ENCODE measurements at places on chromosomes 2 and 18.

- H3K27me3 ChIP-seq, result no peaks in the 10 kb centered on the region
- no peak overlapping the region for H3K27ac ChIP-seq
- DNase-seq, result no peak
- no peaks in the 10 kb centered on the region for H3K4me1 ChIP-seq
- no peak overlapping the region for H3K4me3 ChIP-seq
- H3K36me3 ChIP-seq, result no peaks in the 10 kb centered on the region
These were observed 64.5 kb upstream of the ADAM23 start for GRCh38 chr2:206378835-206379234.

DNA sequence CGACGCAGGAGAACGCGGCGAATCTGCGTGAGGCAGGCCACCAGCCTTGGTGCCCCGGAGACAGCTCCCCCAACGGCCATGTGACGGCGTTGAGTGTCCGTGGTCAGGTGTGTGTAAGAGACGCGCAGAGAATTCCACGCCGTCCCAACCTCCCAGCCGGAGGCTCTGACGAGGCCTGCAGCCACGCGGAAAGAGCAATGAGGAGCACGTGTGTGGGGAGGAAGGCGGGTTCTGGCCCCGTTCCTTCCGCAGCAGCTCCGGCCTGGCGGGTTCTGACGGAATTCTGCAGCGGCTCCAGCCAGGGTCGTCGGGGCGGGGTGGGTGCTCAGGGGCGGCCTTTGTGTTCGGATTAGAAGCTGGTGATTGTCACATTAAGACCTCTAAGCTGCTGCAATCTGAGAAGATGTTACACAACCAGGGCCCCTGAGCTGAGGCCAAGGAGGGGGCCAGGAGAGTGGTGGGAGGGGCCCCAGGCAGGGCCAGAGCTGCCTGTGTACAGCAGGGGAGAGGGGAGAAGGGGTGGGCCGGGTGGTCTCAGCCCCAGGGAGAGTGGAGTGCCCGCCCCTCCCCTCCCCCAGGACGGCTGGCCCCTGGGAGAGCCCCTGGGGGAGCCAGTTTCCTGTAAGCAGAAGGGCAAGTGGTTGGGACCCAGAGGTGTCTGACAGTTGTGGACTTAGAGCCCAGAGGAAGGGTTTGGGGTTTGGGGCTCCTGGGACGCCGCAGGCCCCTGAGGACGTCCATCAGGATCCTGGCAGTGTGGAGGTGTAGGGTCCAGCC is 5.1 kb upstream of the GAL3ST2 start:
- peak; percentile 39 for DNase-seq
- no peak overlapping the region for H3K27ac ChIP-seq
- H3K36me3 ChIP-seq, result peaks cover 5% of the 10 kb centered on the region
- peaks cover 4% of the 10 kb centered on the region for H3K4me1 ChIP-seq
- H3K27me3 ChIP-seq, result peaks cover 66% of the 10 kb centered on the region

DNA sequence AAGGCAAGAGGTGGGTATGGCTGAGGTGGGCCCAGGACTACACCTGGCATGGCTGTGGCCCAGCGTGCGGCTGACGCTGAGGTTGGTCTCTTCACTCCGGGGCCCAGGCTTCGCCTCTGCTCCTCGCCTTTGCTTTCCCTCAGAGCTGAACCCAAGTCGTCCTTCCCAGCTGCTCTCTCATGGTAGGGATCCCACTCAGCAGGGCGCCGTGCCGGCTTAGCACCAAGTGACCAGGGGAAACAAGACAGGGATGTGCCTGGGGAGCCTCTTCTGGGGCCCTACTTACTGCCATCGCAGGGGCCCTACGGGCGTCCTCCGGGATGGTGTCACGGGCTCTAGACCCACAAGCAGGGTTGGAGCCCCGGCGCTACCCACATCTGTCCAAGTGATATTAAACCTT is 138.1 kb upstream of the ALKAL2 start:
- no peak for DNase-seq
- no peaks in the 10 kb centered on the region for H3K4me1 ChIP-seq
- no peaks in the 10 kb centered on the region for H3K36me3 ChIP-seq
- H3K4me3 ChIP-seq, result no peak overlapping the region
- H3K27me3 ChIP-seq, result no peaks in the 10 kb centered on the region

DNA sequence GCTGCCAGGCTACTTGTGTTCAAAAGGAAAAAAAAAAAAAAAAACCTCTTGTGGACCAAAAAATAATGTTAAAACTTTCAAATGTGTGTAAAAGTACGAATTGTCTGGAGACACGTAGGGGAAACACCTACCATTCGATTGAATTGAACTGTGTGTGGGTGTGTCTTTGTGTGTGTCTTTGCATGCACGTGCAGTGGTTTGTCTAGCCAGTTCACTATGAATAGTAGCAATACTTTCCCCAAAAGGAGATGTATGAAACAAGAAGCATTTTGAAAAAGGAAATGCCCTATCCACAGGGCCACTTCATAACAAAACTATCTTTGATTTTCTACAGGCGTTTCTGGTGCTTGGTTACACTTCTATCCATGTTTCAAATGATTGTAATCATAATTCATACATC is 186.8 kb downstream of the RPRM start:
- H3K4me3 ChIP-seq, result no peak overlapping the region
- H3K4me1 ChIP-seq, result no peaks in the 10 kb centered on the region
- DNase-seq, result no peak
- H3K27me3 ChIP-seq, result no peaks in the 10 kb centered on the region
- no peak overlapping the region for H3K27ac ChIP-seq

DNA sequence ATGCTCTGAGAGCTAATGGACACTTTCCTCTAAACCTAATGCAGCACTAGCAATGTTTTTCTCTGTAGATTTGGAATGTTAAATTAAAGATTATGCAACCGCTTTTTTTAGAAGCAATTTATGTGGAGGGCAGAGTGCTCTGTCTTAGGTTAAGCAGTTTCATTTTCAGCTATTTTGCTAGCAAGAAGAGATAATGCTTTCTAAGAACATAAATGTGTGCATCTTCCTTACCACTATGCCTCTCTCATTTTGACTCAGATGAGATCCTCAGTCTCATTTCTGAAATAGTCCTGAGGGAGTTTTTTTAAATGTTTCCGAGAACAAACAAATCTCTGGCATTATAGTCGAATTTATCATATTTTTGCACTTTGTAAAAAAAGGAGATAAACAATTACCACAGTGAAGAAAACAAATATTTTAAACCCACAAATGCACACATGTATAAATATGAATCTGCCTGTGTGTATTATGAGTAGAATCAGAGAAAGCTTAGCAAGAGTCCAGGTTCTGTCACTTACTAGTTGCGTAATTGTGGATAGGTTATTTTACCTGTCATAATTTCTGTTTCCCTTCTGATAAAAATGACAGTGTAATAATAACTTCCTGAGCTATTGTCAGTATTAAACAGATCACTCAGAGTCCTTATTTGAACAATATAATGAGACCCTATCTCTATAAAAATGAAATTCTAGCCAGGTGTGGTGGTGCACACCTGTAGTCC is 207.7 kb upstream of the CRIM1 start:
- H3K27ac ChIP-seq, result no peak overlapping the region
- no peaks in the 10 kb centered on the region for H3K36me3 ChIP-seq
- no peak overlapping the region for H3K4me3 ChIP-seq
- H3K4me1 ChIP-seq, result no peaks in the 10 kb centered on the region

GRCh38 chr2:71409611-71410010 is 43.8 kb upstream of the DYSF start:
- no peak overlapping the region for H3K4me3 ChIP-seq
- H3K4me1 ChIP-seq, result no peaks in the 10 kb centered on the region
- no peaks in the 10 kb centered on the region for H3K27me3 ChIP-seq
- DNase-seq, result no peak

GRCh38 chr2:178225006-178225805 is 30.9 kb downstream of the OSBPL6 start:
- no peaks in the 10 kb centered on the region for H3K27me3 ChIP-seq
- no peaks in the 10 kb centered on the region for H3K36me3 ChIP-seq
- H3K4me3 ChIP-seq, result no peak overlapping the region
- no peak overlapping the region for H3K27ac ChIP-seq

- no peak overlapping the region for H3K27ac ChIP-seq
- no peaks in the 10 kb centered on the region for H3K27me3 ChIP-seq
- no peak for DNase-seq
- peaks cover 19% of the 10 kb centered on the region for H3K36me3 ChIP-seq
These were observed 10.2 kb downstream of the SP3 start for GRCh38 chr2:173955004-173955403.

DNA sequence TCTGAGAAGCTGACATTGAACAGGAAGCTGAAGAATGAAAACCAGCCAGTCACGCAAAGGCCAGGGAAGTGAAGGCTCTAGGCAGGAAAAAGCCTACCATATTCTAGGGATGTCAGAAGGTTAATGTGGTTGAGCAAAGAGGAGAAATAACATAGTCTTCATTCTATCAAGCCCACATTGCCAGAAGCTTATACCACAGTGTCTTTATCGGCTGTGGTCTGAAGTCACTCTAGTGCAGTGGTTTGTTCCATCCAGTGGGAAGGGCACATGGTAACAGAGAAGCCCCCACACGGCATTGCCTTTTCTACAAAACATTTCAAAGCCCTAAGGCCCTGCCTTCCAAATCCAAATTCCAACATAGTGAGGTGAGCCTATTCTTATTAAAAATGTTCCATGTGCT is 311.3 kb downstream of the TNS1 start:
- DNase-seq, result no peak
- H3K36me3 ChIP-seq, result no peaks in the 10 kb centered on the region
- H3K27me3 ChIP-seq, result no peaks in the 10 kb centered on the region
- H3K4me3 ChIP-seq, result no peak overlapping the region
- no peaks in the 10 kb centered on the region for H3K4me1 ChIP-seq

GRCh38 chr18:832085-832681 is 20.1 kb upstream of the YES1 start:
- no peaks in the 10 kb centered on the region for H3K27me3 ChIP-seq
- no peak for DNase-seq
- H3K4me1 ChIP-seq, result no peaks in the 10 kb centered on the region
- H3K27ac ChIP-seq, result no peak overlapping the region
- H3K36me3 ChIP-seq, result no peaks in the 10 kb centered on the region
- no peak overlapping the region for H3K4me3 ChIP-seq

DNA sequence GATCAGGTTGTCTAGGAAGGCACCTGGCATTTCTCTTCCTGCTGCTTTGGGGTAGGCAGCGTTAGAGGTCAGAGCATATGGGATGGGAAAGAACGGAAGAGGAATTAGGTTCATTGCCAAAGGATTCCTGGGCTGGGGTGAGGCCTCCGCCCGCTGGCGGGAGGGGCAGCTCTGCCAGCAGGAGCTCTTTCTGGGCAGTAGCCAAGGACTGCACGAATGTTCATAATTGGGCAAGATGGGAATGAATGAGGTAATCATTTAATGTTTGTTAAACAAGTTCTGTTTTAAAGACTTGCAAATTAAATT is 253.9 kb downstream of the AGAP1 start:
- no peaks in the 10 kb centered on the region for H3K27me3 ChIP-seq
- DNase-seq, result no peak
- H3K4me1 ChIP-seq, result no peaks in the 10 kb centered on the region
- no peak overlapping the region for H3K4me3 ChIP-seq

GRCh38 chr2:9364791-9365497 is 58.4 kb downstream of the ITGB1BP1 start:
- no peak for DNase-seq
- no peak overlapping the region for H3K27ac ChIP-seq
- H3K27me3 ChIP-seq, result no peaks in the 10 kb centered on the region
- H3K4me1 ChIP-seq, result no peaks in the 10 kb centered on the region
- no peak overlapping the region for H3K4me3 ChIP-seq

DNA sequence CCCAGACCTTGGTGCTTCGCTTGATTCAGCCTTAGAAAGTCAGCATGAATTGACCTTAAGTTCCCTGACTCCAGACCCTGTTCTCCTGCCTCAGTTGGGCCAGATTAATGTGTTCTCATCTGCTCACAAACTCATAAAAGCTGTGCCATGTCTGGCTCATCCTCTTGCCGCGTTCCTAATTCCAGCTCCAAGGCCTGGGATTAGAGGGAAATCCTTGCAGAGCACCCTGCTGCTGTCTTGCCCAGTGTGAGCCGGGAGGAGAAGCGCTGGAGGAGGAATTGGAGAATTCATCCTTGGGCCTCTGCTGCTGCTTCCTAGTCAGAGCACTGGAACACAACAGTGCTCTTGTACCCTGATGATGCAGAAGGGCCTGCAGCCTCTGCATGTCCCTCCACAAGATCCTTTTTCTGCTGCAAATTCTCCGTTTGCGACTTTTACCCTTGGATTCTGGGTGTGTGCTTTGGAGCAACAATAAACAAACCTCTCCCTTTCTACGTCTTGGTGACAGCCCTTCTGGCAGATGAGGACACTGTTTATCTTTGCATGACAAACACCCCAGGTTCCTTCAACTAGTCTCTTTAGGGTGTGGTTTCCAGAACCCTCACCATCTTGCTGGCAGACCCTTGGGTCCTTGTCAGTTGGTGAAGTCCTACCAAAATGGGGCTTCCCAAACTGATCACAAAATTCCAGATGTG is 46.9 kb upstream of the CNGA3 start:
- DNase-seq, result no peak
- no peaks in the 10 kb centered on the region for H3K36me3 ChIP-seq
- no peaks in the 10 kb centered on the region for H3K27me3 ChIP-seq
- no peaks in the 10 kb centered on the region for H3K4me1 ChIP-seq
- H3K4me3 ChIP-seq, result no peak overlapping the region

- peak; percentile 88 for DNase-seq
- H3K27ac ChIP-seq, result peak within 1 kb of the TSS; percentile 23
- H3K36me3 ChIP-seq, result no peaks in the 10 kb centered on the region
- H3K4me3 ChIP-seq, result peak within 1 kb of the TSS; percentile 55
- peaks cover 22% of the 10 kb centered on the region for H3K4me1 ChIP-seq
- H3K27me3 ChIP-seq, result no peaks in the 10 kb centered on the region
These were observed at the start of gene CCDC85A for GRCh38 chr2:56183643-56184499. CCDC85A (plus strand) TSS chr2:56183990; CDS start chr2:56184625, 635 bp downstream.

DNA sequence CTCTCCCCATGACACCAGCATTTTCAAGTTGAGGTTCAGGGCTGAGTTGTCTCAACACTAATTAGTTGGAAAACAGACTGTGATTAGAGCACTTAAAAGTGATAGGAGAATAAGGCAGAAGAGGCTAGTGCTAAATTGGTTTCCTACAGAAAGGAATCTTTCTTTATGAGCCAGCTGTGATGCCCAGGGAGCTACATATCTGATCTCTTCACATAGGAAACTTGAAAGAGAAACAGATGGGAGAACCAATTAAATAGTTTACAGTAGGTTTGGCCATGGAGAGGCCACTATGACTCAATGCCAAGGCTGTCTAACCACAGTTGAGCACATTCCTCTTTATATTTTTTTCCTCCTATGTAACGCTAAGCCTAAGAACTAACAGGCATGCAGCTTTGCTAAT is 418.3 kb upstream of the CYRIA start:
- H3K4me1 ChIP-seq, result no peaks in the 10 kb centered on the region
- no peak overlapping the region for H3K27ac ChIP-seq
- H3K4me3 ChIP-seq, result no peak overlapping the region

DNA sequence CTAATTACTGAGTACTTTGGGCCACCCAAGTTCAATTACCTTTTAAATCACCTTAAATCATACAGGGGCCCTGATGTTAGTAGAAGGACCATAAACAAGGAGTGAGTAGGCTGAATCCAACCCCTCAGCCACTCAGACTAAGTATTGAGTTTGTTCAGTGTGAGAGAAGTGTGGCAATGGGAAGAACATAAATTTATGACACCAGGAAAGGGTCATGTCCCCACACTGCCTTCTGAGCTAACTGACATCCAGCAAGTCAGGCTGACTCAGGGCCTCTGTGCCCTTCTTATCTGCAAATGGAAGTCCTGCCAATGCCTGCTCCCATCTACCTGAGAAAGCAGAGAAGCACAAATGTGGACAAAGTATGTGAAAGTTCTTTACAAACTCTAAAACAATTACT is 12.9 kb downstream of the PLEKHM3 start:
- H3K27ac ChIP-seq, result no peak overlapping the region
- no peaks in the 10 kb centered on the region for H3K27me3 ChIP-seq
- H3K4me3 ChIP-seq, result no peak overlapping the region
- no peak for DNase-seq
- H3K36me3 ChIP-seq, result peaks cover 6% of the 10 kb centered on the region

Data from tibial artery (tissue), 4 donors.